HTR-8/SVneo (cell line): ENCODE measurements at places on chromosomes 13 and 19.

DNA sequence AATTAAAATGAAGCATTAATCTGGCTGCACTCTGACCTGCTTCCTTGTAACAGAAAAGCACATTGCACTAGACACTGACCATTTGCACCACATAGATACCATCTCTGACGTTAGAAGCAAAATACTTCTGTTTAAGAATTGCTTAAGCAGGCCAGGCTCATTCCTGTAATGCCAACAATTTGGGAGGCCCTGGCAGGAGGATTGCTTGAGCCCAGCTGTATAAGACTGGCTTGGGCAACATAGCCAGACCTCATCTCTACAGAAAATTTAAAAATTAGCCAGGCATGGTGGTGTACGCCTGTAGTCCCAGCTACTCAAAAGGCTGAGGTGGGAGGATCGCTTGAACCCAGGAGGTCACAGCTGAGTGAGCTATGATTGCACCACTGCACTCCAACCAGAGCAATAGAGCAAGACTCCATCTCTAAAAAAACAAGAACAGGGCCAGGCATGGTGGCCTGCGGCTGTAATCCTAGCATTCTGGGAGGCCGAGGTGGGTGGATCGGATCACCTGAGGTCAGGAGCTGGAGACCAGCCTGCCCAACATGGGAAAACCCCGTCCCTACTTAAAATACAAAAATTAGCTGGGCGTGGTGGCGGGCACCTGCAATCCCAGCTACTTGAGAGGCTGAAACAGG lies 7.0 kb upstream of the TLE6 start:
- no peak for DNase-seq

- DNase-seq = no peak
Observed at GRCh38 chr13:30442926-30443325, 20.6 kb downstream of the UBE2L5 start.

- DNase-seq = no peak
Observed at GRCh38 chr13:29819143-29819542, 31.3 kb downstream of the UBL3 start.

- no peak for DNase-seq
Observed at GRCh38 chr13:41681587-41681986, 224.2 kb downstream of the RGCC start.

DNA sequence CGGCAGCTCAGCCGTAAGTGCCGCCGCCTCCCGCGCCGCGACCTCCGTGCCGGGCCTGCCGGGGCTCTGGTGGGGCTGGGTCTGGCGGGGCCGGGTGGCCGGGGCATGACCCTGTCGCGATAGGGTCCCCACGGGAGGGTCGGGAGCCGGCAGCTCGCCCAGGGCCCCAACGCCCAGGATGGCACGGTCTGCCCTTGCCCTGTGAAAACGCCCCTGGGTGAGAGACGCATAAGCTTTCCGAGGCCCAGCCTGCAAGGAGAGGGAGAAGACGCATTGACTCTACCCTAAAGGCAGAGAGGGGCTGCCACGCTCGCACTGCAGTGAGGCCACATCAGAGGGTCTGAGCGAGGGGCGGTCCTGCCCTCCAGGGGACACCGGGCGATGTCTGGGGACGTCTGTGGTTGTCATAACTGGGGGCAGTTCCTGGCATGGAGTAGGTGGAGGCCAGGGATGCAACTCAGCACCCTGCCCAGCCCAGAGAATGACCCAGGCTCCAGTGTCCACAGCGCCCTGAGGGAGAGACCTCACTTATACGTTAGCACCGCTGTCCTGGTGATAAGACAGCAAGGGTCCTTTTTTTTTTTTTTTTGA lies 539 bp downstream of the ZNF554 start:
- peak; percentile 13 for DNase-seq

GRCh38 chr19:750640-751423 lies at the start of gene MISP:
MISP (plus strand) TSS chr19:751112; CDS start chr19:756947, 5,835 bp downstream.
- no peak for DNase-seq

- no peak for DNase-seq
Observed at GRCh38 chr19:58330458-58330857, 3.7 kb downstream of the ZSCAN22 start.

- no peak for DNase-seq
Observed at GRCh38 chr13:79393564-79394249, 12.3 kb downstream of the RBM26 start.

DNA sequence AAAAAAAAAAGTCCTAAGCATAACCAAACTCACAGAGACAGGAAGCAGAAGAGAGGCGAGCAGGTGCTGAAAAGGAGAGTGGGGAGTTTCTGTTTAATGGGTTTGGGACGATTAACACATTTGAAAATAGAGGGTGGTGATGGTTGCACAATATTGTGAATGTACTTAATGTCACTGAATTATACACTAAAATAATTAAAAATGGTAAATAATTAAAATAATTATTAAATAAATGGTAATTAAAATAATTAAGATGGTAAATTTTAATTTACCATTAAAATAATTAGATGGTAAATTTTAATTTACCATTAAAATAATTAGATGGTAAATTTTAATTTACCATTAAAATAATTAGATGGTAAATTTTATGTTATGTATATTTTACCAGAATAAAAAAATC lies 74.8 kb upstream of the XPO4 start:
- no peak for DNase-seq

GRCh38 chr13:39862900-39863299 lies 207.4 kb downstream of the COG6 start:
- no peak for DNase-seq

DNA sequence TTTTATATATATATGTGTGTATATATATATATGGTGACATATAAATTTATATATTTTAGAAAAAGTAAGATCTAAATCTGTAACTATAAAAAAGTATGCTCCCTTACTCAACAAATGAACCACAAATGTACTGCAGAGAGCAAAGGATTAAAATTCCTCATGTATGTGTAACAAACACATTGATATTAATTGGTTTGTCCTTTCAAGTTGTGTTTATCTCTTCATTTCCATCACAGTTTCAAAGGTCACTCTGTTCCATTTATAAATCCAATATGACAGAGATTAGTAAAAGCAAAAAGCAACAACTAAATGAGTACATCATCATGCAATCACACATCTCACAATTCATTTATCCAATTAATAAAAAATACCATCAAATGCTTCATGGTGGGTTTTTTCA lies 247.9 kb downstream of the DACH1 start:
- no peak for DNase-seq

- DNase-seq = peak; percentile 1
Observed at GRCh38 chr13:72696579-72696978, 30.9 kb downstream of the MZT1 start.

GRCh38 chr19:2274931-2275535 lies 6.9 kb downstream of the PEAK3 start:
- DNase-seq = peak; percentile 65

DNA sequence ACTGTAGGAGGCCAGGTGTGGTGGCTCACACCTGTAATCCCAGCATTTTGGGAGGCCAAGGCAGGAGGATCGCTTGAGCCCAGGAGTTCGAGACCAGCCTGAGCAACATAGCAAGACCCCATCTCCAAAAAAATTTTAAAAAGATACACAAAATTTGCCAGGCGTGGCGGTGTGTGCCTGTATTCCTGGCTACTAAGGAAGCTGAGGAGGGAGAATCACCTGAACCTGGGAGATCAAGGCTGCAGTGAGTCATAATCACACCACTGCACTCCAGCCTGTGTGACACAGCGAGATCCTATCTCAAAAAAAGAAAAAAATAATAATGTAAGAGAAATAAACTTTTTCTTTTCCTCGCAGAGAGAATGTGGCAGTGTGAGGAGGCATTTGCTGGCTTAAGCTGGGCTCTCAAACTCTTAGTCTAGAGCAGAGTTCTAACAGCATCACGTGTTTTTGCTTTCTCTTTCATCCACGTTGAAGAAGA lies 21.1 kb downstream of the FAM187B start:
- no peak for DNase-seq

DNA sequence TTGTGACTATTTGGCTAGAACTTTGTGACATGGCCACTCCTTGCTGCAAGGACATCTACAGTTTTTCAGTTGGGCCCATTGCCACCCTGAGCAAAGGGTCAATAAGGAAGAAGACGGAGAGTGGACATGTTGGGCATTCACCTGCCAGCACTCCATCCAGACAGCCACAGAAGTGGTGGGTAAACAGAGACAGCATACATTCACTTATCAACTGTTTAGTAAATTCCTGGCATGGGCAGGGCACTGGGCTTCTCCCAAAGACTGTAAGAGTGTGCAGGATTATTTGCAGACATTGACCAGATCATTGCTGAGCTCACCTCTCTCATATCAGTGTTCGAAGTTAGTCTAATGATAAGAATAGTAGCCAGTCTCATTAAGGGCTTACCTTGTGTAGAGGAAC lies 29.2 kb downstream of the SIPA1L3 start:
- DNase-seq = no peak

GRCh38 chr19:30148039-30148790 lies 206.2 kb downstream of the URI1 start:
- DNase-seq = no peak

- DNase-seq = no peak
Observed at GRCh38 chr13:20128459-20128931, 32.4 kb downstream of the GJA3 start.

GRCh38 chr13:21674490-21675009 lies 3.7 kb downstream of the FGF9 start:
- no peak for DNase-seq

- DNase-seq = peak; percentile 6
Observed at GRCh38 chr13:25463496-25463895, 91.7 kb downstream of the ATP8A2 start.

DNA sequence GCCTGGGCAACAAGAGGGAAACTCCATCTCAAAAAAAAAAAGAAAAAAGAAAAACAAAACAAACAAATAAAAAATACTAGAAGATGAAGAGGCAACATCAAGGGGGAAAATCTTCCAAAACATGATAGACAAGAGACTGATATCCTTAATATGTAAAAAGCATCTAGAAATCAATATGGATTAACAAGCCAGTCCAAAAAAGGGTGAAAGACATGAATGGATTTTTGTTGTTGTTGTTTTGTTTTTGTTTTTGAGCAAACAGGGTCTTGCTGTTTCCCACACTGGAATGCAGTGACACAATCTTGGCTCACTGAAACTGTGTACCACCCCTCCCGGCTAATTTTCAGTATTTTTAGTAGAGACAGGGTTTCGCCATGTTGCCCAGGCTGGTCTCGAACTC lies 4.0 kb upstream of the TINCR start:
- DNase-seq = no peak

GRCh38 chr13:46100191-46100815 lies 4.5 kb downstream of the CPB2 start:
- no peak for DNase-seq

DNA sequence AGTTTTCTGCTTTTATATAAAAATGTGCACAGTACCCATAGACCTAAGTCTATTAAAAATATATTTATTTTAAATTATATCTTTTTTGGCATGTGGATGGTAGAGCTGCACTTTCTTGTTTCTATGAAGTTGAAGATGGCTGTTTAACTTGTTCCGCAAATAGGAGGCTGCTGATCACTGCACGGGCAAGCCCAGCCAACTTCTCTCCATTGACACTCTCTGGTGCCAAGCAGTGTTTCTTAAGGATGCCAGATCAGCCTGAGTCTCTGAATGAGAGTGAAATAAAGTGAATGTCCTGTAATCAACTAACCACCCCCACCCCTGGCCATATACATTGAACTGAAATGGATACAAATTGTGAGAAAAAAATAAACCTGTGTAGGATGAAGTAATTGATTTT lies 202.9 kb upstream of the KLHL1 start:
- no peak for DNase-seq

GRCh38 chr13:36920616-36921185 lies 663 bp upstream of the SMAD9 start:
- DNase-seq = no peak

DNA sequence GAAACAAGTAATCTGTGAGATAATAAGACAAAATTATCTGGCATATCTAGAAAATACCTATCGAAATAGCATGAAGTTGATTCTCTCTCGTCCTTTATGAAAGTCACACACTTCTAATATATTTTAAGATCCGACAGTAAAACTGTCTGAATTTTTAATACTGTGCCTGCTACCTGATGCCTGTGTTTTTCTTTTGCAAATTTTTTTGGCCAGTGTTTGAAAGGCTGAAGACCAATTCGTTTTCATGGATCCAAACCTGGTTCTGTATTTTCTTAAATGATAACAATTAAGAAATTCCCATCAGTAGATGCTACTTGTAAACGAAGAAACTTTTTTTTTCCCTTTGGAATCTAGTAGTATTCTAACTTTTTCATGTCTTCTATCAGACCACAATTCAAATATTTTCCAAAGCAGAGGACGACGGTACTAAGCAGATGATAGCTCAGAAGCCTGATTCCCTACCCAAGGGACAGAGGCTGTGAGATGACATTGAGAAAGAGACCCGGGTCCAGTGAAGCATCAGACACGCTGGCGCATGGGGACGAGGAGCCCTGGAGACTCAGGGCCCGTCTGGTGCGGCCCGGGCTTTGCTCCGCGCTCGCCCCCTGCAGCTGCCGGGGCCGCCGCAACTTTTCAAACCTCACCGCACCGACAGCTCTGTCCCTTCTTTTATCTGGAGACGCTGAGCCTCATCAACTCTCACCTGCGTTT lies 49.5 kb upstream of the PABPC3 start:
- DNase-seq = no peak
